ENCODE measurements at places on chromosomes 2 and 18.

- no peak for DNase-seq
Measured at GRCh38 chr2:234635284-234635683, 138.4 kb upstream of the ARL4C start.

DNA sequence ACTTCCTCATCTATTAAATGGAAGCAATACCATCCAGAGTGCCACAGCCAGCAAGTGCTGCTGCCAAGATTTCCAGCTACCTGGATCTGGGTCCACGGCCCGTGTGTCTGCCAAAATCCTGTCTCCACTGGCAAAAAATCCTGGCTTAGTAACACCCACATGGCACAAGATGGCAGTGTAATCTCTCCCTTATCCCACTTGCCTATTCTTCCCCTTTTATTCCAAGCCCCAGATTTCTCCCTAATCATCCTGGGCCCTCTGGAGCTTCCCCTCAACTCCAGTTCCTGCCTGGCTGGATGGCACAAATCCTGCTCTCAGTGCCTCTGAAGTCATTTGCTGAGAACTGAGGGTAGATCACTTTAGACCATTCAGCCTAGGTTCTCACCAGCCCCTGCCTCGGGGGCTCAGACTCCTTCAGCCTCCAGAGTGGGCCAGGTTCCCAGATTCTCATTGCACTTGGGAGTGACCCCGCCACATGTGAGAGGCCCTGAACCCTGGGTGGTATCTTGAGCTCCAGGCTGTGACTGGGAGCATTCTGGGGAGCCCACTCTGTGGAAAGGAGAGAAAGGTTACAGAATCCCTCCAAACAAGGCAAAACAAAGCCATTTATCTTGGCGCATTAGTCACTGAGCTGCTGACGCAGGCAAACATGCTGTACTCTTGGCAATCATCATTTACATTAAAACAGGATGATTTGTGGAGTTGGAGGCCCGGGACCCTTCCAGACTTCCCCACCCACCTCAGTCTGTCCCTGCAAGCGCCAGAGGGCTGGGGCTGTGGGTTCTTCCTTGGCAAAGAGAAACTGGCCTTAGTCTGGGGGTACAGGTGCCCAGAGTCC is 325.8 kb downstream of the DYSF start:
- peak; percentile 32 for DNase-seq

DNA sequence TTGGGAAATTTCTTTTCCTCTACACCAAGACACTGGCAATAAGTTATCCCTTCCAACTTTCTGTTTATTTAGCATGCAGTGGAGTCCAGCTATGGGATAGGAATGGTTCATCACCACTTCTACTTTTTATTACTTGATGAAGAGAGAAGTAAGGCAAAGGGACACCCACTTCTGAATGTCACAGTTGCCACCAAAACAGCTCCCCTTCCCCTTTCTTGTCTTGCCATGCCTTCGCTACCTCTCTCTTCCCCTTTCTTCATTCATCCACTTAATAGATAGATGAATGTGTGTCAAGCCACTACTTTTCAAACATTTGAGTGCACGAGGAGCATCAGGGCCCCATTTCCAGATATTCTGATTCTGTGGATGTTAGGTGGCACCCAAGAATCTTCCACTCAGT is 59.6 kb downstream of the KCTD18 start:
- DNase-seq: no peak

- no peak for DNase-seq
Measured at GRCh38 chr2:96174251-96175144, 29.3 kb upstream of the DUSP2 start.

- DNase-seq: no peak
Measured at GRCh38 chr2:168567836-168568235, 111.8 kb downstream of the CERS6 start.

DNA sequence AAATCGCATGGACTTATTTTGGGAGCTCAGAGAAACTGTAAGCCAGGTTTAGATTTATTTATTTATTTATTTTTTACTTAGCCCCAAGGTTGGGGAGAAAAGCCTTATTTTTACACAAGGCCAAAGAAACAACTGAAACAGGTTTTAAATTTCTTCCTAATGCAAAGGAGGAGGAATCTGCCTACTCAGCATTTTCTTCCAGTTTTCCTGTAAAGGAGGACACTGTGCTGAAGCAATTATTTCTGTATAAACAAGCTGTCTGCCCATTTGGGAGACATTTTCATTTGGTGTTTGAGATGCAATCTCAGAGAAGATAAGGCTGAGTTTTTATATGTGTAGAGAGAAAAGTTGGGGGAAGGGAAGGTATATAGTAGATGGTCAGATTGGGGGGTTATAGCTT is 125.0 kb downstream of the ETAA1 start:
- DNase-seq: no peak

- DNase-seq: no peak
Measured at GRCh38 chr18:74510770-74511095, 14.6 kb downstream of the CNDP2 start.
